Ovary (tissue), 10 donors: ENCODE measurements at places on chromosomes 12 and 14.

DNA sequence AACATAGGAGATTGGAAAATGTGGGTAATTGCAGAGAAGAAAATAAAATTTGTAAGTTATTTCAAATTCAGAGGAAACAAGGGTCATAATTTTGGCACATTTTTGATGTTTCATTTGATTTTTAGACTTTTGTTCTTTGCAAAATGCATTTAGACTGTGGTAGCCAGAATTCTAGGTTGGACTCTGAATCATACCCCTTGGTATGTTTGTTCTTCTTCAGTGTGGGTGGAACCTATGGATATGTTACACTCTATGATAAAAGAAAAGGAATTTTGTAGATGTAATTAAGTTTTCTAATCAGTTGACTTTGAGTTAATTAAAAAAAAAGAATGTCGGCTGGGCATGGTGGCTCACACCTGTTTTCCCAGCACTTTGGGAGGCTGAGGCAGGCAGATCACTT, 827.0 kb downstream of the AACS start:
- DNase-seq, result no peak

- DNase-seq, result no peak
Measured at GRCh38 chr12:94178882-94179281, 30.5 kb downstream of the PLXNC1 start.

DNA sequence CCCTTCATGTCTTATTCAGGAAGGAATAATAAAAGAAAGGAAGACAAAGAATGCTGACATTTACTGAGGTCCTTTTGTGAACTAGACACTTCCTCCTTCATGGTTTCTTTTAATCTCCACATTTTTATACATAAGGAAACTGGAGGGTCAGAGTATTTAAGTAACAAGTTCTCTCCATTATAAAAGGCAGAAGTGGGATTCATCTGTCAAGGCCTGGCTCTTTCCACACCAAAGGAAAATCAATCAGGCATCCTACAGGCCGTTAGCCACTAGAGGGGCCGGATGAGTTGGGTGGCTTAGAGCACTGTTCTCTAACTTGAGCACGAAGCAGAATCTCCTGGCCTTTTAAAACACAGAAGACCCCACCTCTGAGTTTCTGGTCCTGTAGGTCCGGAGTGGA, 36.8 kb upstream of the NINJ2 start:
- no peak for DNase-seq

DNA sequence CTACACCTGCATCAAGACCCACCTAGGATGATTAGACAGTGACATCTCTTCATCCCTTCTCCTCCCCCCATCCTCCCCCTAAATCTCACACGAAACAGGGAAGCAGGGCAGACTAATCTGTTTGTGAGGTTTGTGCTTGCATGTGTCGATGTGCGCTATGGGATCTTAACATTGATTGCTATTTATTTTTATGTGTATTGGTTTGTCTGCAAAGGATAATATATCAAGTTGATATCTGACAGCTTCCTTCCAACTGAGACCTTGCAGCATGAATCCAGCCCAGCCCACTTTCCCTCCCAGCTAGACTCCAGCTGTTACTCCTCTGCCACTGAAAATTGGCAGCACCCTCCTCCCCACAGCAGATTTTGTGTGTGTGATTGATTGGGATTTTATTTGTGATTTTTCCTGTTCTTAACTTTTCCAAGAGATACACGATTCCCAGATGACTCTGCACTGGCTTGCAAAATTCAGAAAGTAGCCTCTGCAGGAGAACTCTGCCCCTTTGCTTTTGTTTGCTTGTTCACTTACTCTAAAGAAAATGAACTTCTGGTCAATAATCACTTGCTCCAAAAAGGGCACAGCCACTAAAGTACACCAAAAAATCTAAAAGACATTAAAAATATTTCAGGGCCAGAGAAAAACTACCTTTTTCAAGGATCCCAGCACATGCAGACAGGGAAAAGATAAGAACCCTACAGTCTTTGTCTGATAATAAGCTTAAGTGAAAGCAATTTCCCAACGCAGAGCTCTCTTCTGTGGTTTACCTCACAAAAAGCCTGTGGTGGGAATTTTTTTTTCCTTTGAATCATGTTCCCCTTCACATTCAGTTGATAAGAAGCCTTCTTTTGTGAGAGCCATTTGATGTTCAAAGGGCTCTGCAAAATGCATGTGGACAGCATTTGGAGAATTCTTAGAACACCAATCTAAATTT, 222.1 kb downstream of the RPS29 start:
- DNase-seq, result no peak

DNA sequence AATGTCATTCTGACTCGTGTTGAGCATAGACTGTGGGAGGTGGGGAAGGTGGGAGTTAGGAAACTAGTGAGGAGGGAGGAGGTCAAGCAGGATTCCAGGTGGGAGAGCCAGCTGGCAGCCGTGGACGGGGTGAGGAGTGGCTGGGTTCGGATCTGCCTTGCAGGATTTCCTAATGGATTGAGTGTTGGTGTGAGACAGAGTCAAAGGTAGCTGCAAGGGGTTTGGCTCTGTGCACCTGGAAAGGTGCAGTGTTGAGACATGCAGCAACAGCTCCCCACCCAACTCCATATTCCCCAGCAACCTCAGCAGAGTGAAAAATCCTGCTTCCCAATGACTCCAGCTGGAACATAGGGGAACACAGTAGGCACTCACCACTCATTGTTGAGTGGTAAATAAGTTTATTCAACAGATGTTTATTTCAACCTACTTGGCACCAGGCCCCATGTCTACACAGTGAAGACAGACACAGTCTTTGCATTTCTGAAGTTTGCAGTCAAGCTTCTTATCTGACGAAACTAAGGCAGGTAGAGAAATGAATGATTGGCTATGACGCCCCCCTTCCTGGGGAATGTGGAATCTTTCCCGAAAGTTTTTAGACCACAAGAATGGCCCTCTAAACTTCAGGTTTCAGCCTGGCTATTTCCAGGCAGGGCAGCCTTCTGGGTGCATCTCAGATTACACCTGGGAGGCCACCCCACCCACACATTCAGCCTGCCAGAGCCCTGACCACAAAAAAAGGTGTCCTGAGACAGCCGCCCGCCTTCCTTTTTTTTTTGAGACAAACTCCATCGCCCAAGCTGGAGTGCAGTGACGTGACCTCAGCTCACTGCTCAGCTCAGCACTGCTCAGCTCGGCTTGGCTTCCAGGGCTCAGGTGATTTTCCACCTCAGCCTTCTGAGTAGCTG, 37.9 kb upstream of the PLEKHG6 start:
- no peak for DNase-seq
